ENCODE measurements at places on chromosomes 7 and 10.

DNA sequence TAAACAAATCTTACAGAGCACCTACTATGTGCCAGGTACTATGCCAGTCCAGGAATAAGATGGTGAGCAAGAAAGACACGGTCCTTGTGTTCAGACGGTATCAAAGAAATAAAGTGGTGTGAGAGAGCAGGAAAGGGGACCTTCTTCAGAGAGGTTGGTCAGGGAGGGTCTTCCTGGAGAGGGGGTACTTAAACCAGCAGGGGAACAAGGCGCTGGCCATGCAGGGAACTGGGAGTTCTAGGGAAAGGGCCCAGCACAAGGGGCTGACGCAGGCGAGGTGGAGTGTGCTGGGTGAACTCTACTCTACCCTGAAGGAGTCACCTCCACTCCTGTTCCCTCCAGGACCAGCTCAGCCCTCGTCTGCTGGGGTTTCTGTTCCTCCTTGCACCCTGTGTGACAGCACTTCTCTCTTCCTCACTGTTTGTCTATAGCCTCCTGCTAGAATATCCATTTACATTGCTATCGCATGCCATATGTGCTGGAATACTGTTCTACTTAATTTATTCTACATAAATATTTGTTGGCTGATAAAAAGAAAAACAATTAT lies 73.5 kb downstream of the AOAH start:
- DNase-seq = no peak

DNA sequence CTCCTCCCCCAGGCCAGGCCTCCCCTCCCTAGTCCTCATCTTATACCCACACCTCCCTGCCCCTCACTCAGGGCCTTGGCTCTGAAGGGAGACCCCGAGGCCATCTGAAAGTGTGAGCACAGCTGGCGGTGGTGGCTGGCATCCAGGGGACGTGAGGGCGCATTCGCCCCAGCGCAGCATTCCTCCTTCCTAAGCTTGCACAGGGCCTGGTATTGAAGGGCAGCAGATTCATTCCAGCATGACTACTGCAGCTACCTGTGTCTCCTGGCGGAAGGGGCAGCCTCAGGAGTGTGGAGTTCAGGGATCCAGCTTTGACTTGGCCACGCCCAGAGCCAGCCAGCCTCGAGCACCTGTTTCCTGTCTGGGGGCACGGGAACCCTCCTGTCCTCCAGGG lies 72.6 kb downstream of the PARP12 start:
- no peak for DNase-seq

GRCh38 chr7:154837622-154838021 lies 165.3 kb downstream of the PAXIP1 start:
- DNase-seq = no peak

GRCh38 chr10:103658049-103658577 lies 164.6 kb downstream of the NEURL1 start:
- DNase-seq = peak; percentile 75

All from COLO829 (cell line).